ENCODE measurements at places on chromosomes 5 and 9.

- no peak for DNase-seq
These were observed 122.8 kb upstream of the PUM3 start for GRCh38 chr9:2966565-2967300.

DNA sequence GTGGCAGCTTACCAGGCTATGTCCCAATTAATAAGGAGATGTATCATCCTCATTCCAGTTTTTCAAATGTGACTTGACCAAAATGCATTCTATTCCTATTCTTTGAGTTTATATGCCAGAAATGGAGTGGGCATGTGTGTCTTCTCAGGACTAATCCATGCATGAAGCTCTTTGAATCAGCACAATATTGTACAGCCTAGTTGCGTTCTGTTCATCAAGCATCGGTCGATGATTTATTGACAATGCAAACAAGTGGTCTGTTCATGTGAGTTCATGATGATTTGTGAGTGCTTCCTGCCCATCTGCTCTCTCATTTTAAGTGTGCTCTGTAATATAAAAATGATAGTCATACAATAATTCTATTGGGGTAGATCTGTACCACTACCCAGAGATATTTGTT lies 48.3 kb downstream of the PALM2AKAP2 start:
- no peak for DNase-seq

DNA sequence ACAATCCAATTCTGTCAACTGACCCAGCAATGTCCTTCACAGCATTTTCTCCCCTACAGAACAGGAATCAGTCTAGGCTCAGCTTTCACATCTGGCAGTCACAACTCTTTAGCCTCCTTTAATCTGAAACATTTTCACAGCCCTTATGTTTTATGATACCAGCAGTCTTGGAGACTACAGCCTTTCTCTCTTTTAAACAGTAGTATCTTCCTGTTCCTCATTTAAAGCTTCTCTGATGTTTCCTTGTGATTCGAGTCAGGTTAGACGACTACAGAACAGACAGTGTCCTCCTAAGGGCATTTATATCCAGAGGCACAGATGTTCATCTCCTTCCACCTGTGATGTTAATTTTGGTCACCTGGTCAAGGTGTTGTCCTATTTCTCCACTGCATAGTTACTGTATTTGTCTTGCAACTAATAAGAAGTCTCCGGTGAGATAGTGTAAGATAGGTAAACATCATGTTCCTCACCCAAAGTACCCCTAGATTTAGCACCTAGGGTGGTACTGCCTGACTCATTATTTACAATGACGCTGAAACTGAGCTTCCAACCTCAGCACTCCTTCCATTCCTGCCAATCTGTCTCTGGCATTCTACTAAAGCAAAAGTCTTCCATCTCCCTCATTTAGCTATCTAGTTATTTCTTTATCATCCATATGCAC lies 20.7 kb downstream of the TTC39B start:
- DNase-seq, result no peak

DNA sequence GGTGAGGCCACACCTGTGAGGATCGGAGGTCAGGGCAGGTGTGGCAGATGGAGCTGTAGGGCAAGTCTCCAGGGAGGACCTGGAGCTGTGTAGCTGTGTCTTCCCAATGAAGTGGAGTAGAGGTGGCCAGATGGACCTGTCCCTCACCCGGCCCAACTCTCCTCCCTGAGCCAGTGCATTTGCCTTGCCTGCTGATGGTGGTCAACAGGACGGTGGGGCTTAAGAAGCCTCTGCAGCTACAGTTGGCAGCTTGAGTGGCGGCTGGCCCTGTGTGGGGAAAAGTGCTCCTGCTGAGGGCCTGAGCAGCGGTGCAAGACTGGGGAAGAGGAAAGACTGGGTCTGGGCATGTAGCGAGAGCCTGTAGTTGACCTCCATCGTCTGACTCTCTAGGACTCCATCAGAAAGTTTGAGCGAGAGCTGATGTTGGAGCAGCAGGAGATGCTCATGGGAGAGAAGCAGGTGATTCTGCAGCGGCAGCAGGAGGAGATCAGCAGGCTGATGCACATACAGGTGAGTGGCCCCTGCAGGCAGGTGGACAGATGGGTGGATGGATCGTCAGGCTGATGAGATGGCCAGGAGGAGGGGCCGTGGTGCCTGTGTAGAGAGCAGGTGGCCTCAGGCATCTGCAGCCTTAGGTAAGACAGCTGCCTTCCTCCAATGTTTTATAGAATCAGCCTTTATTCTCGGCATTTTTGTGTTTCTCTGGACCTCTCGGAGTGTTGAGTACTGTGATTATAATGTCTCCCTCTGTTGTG lies 24.9 kb downstream of the PITX1 start:
- no peak for DNase-seq

DNA sequence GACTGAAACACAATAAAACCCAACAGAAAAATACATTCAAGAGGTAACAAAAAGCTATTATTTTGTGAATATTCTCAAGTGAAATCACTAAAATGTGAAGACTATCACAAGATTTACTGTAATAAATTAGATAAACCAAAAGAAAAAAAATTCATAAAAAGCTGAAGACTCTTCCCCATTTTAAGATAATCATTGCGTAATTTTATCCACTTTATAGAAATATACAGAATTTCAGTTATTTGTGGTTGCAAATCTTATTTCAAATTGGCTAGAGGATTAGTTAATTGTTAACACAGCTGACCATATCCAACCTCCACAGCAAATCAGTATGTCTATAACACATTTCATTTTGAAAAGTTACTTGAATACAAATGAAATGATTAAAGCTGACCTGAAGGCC lies 7.7 kb upstream of the TMEM267 start:
- no peak for DNase-seq
